ENCODE measurements at places on chromosomes 7 and 10. TPM values are rescaled to one million over a fixed set of nuclear protein-coding genes. Genes with fewer than 3 reads are reported as not detected.

The TRIM50 gene
- not detected for total RNA-seq

The FOXI2 gene
- total RNA-seq, result not detected

The CHCHD3 gene
- total RNA-seq, result 62.1 TPM

The CDC14C gene
- not detected for total RNA-seq

The MYO1G gene
- 0.26 TPM for total RNA-seq

The SHH gene
- 0.13 TPM for total RNA-seq

The SORBS1 gene
- 0.13 TPM for total RNA-seq

The COL28A1 gene
- total RNA-seq, result not detected

The ZNF727 gene
- total RNA-seq, result 0.53 TPM

The TEX47 gene
- total RNA-seq, result not detected

The KNDC1 gene
- total RNA-seq, result under 0.01 TPM

The MYOF gene
- total RNA-seq, result 133 TPM

The NXPH1 gene
- total RNA-seq, result not detected

The LRIT1 gene
- not detected for total RNA-seq

The LRRC27 gene
- 6.9 TPM for total RNA-seq

The LIPN gene
- total RNA-seq, result not detected

The PAPSS2 gene
- 0.26 TPM for total RNA-seq

The POT1 gene
- total RNA-seq, result 30.1 TPM

The C10orf62 gene
- not detected for total RNA-seq

The HOXA3 gene
- not detected for total RNA-seq

The PRRT4 gene
- total RNA-seq, result 0.13 TPM

The AKR1B1 gene
- total RNA-seq, result 102 TPM

All from bronchial epithelial cell (primary cell).